ENCODE measurements at places on chromosomes 1 and 21. TPM values are rescaled to one million over a fixed set of nuclear protein-coding genes. Genes with fewer than 3 reads are reported as not detected.

Gene AIM2
- 3.6 TPM for total RNA-seq

Gene PLEKHN1
- 5.1 TPM for total RNA-seq

GRCh38 chr1:165637427-165637826, 6.4 kb downstream of the MGST3 start:
- no peak for DNase-seq

DNA sequence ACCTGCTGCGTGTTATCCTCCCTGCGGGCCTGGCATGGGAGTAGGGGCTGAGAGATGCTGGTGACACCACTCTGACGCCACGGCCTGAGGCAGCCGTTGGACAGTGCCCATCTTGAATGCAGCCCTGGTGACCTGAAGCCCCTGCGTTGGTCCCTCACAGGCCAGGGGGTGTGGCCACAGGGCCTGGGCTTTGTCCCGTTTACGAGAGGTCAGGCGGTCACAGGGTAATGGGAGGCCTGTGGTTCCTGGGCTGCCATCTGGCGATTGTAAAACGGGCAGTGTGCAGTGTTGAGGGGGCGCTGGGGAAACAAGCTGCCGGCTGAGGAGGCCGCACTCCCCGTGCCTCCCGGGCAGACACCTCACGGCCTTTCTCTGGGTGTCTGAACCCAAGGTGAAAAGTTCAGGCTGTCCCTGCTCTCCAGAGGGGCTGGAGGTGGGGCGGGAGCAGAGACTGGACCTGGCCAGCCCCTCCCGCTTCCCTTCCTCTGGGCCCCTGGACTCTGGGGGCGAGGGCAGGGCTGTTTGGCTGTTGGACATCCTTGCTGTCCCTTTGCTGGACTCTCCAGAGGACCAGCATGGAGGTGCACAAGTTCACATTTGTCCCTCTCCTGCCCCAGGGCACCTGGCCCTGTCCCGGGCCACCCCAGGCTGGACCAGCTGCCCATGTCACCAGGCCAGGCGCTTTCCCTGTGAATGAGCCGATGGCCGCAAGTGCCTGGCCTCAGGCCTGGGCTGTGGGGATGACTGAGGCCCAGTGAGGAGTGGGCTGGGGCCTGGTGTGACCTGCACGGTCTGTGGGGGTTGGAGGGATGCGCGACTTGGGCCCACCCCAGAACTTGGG, 42.4 kb downstream of the SKI start:
- no peak for DNase-seq

DNA sequence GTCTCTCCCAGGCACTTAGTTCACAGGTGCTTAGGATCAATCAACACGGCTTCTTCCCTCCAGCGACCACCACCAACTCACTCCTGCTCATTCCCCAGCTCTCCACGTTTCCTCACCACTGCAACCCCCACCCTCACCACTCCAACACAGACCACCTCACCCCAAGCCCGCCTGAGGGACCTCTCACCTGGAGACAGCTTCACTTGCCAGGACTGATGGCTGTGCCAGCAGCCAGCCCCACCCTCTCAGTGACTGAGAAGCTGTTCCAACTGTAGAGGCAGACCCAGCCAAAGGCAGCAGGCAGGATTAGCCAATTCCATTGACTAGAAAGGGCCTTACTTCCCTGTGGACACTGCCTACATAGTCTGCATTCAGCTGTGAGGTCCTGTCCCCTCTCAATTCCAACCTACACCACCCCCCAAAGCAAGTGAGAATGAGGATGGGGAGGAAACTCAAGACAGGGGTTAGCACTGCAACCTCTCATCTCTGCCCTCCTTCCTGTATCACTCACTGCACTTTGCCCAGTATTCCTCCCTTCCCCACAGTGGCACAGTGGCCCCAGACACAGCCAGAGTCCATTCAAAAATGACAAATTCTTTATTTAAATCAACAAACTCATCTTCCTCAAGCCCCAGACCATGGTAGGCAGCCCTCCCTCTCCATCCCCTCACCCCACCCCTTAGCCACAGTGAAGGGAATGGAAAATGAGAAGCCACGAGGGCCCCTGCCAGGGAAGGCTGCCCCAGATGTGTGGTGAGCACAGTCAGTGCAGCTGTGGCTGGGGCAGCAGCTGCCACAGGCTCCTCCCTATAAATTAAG, 7.6 kb downstream of the TAGLN2 start:
- no peak for DNase-seq

DNA sequence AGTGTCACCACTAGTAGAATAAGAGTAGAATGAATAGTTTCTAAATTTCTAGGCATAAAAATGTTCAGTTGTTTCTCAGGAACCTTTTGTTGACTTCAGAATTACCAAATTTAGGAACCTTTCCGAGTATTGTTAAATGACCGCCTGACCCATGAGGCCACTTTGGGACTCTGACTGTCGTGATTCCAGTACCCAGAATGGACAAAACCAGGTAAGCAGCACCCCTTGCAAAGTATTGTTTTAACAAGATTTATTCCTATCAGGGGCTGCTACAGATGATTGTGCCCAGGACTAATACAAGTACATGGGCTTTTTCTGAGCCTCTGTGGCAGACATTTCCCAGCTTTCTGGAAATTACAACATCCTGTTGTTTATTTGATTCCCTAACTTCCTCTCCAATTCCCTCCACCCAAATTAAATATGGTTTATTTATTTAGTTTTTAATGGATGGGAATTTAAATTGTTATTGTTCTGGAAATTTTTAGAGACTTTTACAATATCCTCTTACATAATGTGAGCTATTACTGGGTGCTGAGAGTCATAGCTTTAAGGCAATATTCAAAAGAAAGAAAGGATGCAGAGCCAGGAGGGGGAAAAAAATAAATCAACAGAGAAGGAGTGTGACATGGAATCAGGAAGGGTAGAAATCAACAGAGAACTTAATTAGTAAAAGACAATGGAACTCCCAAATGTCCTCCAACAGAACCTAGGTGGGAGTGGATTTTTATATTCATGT, 37.4 kb upstream of the NTPCR start:
- DNase-seq: no peak

GRCh38 chr1:34631126-34631525, 123.7 kb upstream of the GJB5 start:
- no peak for DNase-seq

- no peak for DNase-seq
Measured at GRCh38 chr1:248361121-248361715, at the start of gene OR2T4. OR2T4 (plus strand) TSS chr1:248361665; CDS start chr1:248361665, 0 bp downstream.

GRCh38 chr1:3924186-3924824, 24.2 kb upstream of the C1orf174 start:
- DNase-seq: peak; percentile 22

DNA sequence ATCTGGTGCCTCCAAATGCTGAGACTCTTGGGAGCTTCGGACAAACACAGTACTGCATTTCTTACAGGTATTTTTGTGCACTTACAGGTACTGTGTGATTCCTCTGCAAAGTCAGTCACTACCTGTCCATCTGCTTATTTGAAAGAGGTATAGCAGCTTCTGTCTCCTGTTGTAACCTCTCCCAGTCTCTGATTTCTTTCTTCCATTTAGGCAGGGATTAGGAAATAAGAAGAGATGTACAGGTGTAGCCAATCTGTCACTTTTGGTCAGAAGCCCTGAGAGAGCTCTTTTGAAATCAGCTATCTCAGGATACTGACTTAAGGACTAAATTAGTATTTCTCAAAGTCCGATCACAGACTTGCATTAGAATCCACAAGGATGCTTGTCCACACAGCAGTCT, 54.0 kb downstream of the AKT3 start:
- no peak for DNase-seq

GRCh38 chr1:55694310-55694801, 479.2 kb upstream of the USP24 start:
- peak; percentile 33 for DNase-seq

DNA sequence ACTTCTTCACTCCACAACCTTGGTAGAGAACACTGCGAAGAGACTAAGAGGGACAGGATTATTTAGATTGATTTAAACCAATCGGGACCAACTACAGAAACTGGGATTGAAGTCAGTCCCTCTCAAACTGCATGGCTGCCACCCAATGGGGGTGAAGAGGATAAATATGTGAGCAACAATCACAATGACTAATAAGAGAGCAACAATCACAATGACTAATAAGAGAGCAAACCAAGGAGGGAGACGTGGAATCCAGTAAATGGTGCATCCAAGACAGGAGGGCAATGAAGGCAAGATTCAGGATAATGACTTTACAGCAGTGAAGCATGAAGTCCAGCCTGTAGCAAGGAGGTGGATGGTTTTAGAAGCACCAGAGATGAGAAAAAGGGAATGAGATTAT, 322.8 kb downstream of the TTLL7 start:
- DNase-seq: no peak

DNA sequence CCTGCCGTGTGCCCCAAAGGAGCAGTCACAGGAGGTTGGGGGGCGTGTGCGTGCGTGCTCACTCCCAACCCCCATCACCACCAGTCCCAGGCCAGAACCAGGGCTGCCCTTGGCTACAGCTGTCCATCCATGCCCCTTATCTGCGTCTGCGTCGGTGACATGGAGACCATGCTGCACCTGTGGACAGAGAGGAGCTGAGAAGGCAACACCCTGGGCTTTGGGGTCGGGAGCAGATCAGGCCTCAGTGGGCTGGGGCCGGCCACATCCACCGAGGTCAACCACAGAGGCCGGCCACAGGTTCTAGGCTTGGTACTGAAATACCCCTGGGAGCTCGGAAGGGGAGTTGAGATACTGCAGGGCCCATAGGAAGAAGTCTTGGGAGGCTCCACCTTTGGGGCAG, 23.5 kb downstream of the COL6A1 start:
- peak; percentile 25 for DNase-seq

DNA sequence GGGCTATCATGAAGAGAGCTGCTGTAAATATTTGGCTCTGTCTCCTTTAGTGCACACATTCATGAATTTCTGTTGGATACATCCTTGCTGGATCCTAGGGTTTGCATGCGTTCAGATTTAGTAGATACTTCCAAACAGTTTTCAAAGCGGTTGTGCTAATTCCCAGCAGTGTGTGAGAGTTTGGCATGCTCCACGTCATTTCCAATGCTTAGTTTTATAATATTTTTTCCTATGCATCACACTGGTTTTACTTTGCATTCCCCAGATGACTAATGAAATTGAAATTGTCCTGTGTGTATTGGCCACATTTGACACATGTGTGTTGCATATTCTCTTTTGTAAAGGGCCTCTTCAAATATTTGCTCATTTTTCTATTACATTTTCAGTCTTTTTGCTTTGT, 18.5 kb upstream of the AADACL3 start:
- DNase-seq: no peak

Measured in left lung (tissue), 14 donors.